ENCODE measurements at places on chromosomes 3 and 15. TPM values are rescaled to one million over a fixed set of nuclear protein-coding genes. Genes with fewer than 3 reads are reported as not detected.

The PCLAF gene
- polyA plus RNA-seq, result 127 TPM

DNA sequence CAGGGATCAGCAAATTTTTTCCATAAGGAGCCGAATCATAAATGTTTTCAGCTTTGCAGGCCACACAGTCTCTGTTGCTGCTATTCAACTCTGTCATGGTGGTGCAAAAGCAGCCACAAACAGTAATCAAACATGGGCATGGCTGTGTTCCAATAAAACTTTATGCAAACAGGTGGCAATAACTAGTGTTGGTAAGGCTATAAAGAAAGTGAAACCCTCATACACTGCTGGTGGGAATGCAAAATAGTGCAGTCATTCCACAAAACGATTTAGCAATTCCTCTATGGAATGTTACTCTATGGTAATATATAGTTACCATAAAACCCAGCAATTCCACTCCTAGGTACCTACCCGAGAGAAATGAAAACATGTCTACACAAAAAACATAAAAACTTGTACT is 14.0 kb upstream of the MRPS25 start:
- DNase-seq, result no peak

DNA sequence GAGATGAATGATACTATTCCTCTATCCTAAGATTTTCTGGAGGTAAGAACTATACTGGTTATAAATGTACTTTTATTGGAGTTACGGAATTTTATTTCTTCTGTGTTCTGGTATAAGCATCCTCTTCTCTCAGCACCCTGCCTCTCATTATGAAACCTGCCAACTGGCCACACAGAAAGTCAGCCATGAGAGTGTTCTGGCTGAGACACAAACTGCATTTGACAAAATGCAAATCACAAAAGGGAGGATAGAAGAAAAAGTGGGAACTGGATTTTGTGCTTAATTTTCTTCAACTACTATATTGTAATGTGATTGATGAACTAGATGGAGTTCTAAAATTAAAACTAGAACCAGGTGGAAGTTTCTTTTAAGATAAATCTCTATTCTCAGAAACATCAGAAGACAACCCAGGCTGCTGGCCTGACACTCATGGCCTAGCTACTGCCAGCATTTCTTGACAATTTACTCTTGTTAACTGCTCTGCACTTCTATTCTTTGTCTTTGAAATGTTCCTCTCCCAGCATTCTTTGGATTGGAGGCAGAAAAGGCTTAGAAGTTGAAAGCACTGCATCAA is 143.1 kb downstream of the WDR76 start:
- DNase-seq, result no peak

The DNASE1L3 gene
- not detected for polyA plus RNA-seq

The INKA1 gene
- 4.4 TPM for polyA plus RNA-seq

All from BJ (cell line).